Smooth muscle cell of trachea (primary cell): ENCODE measurements at places on chromosomes 2 and 18. TPM values are rescaled to one million over a fixed set of nuclear protein-coding genes. Genes with fewer than 3 reads are reported as not detected.

Gene POTEI
- total RNA-seq: under 0.01 TPM in 1 of 2 replicates, not detected in the other

Gene COL3A1
- 2,358 and 3,379 TPM in 2 replicates for total RNA-seq

Gene CYP27C1
- total RNA-seq: under 0.01 TPM in 1 of 2 replicates, not detected in the other

Gene LRP2
- under 0.01 TPM in 1 of 2 replicates, not detected in the other for total RNA-seq

Gene KIAA1328
- 5.1 and 10.6 TPM in 2 replicates for total RNA-seq

Gene DPP4
- 81.4 and 163 TPM in 2 replicates for total RNA-seq

Gene CRYBA2
- not detected in 2 replicates for total RNA-seq

Gene ZAP70
- total RNA-seq: not detected in 2 replicates

Gene CRYGC
- total RNA-seq: not detected in 2 replicates

Gene SLC11A1
- under 0.01 and 0.33 TPM in 2 replicates for total RNA-seq

Gene CDK15
- 6.7 and 16.0 TPM in 2 replicates for total RNA-seq

Gene TUBA4B
- total RNA-seq: 0.17 TPM in 1 of 2 replicates, not detected in the other

Gene TNS1
- total RNA-seq: 114 and 121 TPM in 2 replicates

Gene NT5DC4
- not detected in 2 replicates for total RNA-seq

Gene FABP1
- not detected in 2 replicates for total RNA-seq

Gene NDUFB3
- 40.9 and 99.6 TPM in 2 replicates for total RNA-seq

Gene TMEM200C
- total RNA-seq: under 0.01 and 0.17 TPM in 2 replicates

Gene CFAP221
- total RNA-seq: not detected in 2 replicates

Gene REG1B
- not detected in 2 replicates for total RNA-seq

Gene ARHGEF4
- 1.3 and 4.0 TPM in 2 replicates for total RNA-seq

Gene ANKRD29
- 8.6 and 15.5 TPM in 2 replicates for total RNA-seq

Gene GPR45
- total RNA-seq: not detected in 2 replicates

Gene BMP10
- not detected in 2 replicates for total RNA-seq

Gene ANO7
- 0.15 and 0.83 TPM in 2 replicates for total RNA-seq

Gene L3MBTL4
- total RNA-seq: under 0.01 TPM in 1 of 2 replicates, not detected in the other

Gene TEKT4
- not detected in 2 replicates for total RNA-seq

Gene TBR1
- total RNA-seq: under 0.01 TPM in 1 of 2 replicates, not detected in the other

Gene INHBB
- not detected in 2 replicates for total RNA-seq

Gene SERPINB13
- not detected in 2 replicates for total RNA-seq

Gene LONRF2
- under 0.01 TPM in 2 replicates for total RNA-seq

Gene HRH4
- under 0.01 TPM in 2 replicates for total RNA-seq

Gene FHL2
- total RNA-seq: 52.7 and 81.5 TPM in 2 replicates

Gene ATP9B
- 30.4 and 34.7 TPM in 2 replicates for total RNA-seq

Gene OXER1
- 0.17 TPM in 1 of 2 replicates, not detected in the other for total RNA-seq

Gene MYOM1
- 0.15 and 0.99 TPM in 2 replicates for total RNA-seq

Gene G6PC2
- not detected in 2 replicates for total RNA-seq

Gene VWA3B
- total RNA-seq: 0.17 TPM in 1 of 2 replicates, not detected in the other

Gene CYS1
- total RNA-seq: 2.0 and 7.3 TPM in 2 replicates

Gene CHRND
- not detected in 2 replicates for total RNA-seq

Gene CCDC138
- 1.8 and 6.3 TPM in 2 replicates for total RNA-seq

Gene RAB31
- total RNA-seq: 35.2 and 48.9 TPM in 2 replicates

Gene CCDC121
- 1.7 and 3.1 TPM in 2 replicates for total RNA-seq

Gene TEX44
- total RNA-seq: not detected in 2 replicates

Gene CD8B2
- not detected in 2 replicates for total RNA-seq

Gene RTTN
- 14.2 and 22.8 TPM in 2 replicates for total RNA-seq

Gene SP140L
- 8.4 and 9.6 TPM in 2 replicates for total RNA-seq

Gene CRYGD
- not detected in 2 replicates for total RNA-seq

Gene FEV
- total RNA-seq: under 0.01 TPM in 1 of 2 replicates, not detected in the other

Gene CNTNAP5
- not detected in 2 replicates for total RNA-seq

Gene ST6GAL2
- total RNA-seq: under 0.01 TPM in 2 replicates

Gene WNT10A
- total RNA-seq: not detected in 2 replicates

Gene KIAA2012
- total RNA-seq: 0.17 TPM in 1 of 2 replicates, not detected in the other

Gene SAG
- not detected in 2 replicates for total RNA-seq

Gene DYSF
- 0.15 and 0.17 TPM in 2 replicates for total RNA-seq

Gene VWC2L
- not detected in 2 replicates for total RNA-seq

Gene GAL3ST2
- total RNA-seq: 0.15 TPM in 1 of 2 replicates, not detected in the other

Gene PRKAG3
- total RNA-seq: 0.15 and 0.50 TPM in 2 replicates
